ENCODE measurements at places on chromosomes 2 and 18.

DNA sequence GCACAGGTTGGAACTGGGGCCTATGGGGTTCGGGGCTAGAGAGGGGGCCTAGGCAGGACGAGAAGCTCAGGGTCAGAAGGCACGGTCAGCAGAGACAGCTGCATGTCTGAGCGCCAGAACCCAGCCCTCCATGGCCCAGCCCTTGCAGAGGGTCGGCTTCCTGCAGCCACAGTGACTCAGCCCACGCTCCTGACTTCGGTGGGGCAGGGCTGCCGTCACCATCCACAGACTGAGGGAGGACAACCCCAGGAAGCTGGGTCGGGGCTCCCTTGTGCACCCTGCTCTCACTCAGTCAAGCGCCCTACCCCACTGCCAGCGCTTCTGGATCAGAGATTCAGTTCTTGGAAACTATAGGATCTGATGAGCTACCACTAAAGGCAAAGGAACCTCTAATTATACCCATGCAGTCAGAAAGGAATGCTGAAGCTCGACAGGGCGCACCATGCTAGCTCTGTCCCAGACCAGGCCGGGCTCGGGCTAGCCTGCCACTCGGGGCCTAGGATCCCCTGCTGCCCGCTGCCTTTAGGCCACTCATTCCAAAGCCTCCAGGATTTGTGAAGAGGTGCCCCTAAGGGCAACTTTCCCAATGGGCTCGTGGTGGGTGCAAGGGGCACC, 3.0 kb downstream of the ACTR1B start:
- DNase-seq = no peak

DNA sequence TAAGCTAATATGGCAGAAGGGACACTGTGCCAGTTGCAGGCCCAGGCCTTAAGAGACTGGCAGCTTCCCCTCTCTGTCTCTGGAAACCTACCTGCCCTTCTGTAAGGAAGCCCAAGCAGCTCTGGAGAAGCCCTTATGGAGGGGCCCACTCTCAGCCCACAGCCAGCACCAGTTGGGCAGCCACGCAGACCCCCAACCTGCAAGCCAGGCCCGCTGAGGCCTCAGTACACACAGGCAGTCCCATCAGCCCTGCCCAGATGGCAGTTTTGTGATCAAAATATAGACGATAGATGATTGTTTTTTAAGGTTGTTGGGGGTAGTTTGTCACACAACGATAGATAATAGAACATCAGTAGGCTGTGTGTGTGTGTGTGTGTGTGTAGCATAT, 36.8 kb upstream of the ALPP start:
- no peak for DNase-seq

DNA sequence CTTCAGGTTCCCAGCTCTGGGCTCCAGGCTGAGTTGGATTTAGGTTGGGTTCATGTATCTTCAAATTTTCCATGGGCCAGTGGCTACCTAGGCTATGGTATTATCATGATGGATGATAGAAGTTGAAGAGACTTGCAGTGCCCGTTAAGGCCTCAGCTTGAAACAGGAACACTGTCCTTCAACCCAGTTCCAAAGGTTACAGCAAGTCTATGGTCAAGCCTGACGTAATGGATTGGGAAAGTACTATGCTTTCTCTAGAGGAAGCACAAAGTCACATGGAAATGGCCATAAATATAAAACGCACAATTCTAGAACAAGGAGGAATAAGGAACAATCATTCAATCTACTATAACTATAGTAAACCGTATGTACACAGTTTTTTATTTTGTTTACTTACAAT, 593.2 kb downstream of the ZEB2 start:
- no peak for DNase-seq

- DNase-seq = no peak
These were observed 95.6 kb upstream of the KCNH7 start for GRCh38 chr2:162934191-162934590.

DNA sequence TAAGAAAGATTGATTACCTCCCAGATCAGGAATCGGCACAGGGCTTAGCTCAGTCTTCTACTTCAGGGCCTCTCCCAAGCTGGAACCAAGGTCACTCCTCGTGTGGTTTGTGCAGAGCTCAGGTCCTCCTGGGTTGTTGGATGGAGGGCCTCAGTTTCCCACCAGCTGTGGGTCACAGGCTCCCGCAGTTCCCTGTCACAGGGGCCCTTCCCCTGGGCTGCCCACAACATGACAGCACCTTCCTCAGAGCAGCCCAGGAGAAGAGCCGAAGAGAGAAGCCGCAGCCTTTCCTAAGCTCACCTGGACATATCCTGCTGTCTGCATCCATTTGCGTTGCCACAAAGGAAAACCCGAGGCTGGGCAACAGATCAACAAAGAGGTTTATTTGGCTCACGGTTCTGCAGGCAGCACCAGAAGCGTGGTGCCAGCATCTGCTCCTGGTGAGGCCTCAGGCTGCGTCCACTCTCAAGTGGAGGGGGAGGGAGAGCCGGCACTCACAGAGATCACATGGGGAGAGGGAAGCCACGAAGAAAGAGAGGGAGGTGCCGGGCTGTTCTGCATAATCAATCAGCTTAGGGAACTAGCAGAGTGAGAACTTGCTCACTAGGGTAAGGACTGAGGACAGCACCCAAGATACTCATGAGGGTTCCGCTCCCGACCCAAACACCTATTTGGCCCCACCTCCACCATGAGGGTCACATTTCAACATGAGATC, 13.0 kb upstream of the ALLC start:
- no peak for DNase-seq

GRCh38 chr2:33312355-33312754, 164.1 kb upstream of the RASGRP3 start:
- DNase-seq = no peak

DNA sequence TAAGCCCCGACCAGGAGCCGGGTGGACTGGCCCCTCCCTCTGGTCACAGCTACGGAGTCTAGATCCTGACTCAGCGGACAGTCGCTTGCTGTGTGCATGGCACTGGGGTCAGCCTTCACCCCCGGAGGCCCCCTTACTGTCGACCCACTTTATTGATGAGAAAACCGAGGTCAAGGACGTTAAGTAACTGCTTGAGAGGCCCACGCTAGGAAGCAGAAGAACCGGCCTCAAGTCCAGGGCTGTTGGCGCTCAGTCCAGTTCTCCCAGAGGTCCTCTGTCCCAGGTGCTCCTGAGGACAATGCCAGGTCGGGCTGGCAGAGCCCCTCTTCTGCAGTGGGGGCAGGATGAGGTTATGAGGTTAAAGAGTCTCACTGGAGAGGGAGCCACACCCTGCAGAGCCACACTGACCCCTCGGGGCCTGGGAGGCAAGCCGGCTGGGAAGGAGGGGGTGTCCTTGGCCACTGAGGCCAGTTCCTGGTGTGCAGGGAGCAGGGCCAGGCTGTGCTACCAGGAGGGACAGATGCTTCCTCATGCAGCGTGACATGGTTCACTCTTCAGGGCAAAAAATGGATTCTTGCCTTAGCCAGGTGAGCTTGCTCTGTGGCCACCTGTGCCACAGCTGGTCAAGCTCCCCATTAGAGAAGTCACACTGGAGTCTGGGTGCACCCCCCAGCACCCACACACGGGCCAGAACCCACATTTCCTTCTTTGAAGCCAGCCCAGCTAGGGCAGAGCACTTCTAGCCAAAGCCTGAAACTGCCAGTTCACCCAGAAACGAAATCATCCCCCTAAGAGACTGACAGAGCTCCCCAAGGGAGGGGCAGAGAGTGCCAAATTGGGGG, 47.3 kb upstream of the HPCAL1 start:
- DNase-seq = no peak

DNA sequence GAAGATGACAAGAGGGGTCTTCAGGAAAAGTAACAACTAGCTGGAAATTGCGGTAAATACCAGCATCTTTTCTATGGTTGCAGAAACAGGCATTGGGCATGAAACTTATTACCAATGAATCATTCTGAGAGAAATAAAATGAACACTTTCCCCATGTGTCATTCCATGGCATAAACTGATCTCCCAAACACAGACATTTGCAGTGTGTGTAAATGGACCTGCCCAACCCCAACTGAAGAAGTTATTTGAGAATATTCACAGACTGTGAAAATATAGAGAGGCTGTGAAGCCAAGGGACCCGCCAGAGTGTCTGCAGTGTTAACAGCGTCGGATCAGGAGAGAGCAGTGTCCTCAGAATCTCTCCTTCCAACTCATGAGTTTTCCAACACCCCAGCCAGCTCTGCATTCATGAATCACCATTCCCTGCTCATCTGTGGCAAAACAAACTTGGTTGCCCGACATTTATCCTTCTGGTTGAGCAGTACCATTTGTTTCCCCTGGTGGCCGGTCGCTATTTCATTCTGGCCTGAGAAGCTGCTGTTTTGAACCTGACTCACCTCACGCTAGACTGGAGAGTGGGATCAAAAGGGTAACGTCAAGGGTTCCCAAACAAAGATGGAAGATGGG, 238.4 kb downstream of the PID1 start:
- DNase-seq = no peak

DNA sequence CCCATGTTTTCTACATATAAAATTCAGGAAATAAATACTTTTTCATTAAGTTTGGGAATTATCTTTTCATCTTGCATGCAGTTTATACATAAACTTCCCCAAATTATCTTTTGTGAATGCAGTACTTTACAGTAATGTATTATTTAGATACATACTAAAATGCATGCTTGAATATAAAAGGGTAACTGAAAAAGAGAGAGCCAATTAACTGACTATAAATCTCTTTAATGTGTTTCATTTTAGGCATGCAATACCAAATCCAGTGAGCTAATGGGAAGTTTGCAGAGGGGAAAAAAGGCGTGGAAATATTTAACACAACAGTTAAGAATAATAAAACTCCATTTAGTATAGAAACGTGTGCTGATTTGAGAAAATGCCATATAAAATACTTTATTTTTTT, 39.2 kb downstream of the COL4A4 start:
- DNase-seq = no peak

DNA sequence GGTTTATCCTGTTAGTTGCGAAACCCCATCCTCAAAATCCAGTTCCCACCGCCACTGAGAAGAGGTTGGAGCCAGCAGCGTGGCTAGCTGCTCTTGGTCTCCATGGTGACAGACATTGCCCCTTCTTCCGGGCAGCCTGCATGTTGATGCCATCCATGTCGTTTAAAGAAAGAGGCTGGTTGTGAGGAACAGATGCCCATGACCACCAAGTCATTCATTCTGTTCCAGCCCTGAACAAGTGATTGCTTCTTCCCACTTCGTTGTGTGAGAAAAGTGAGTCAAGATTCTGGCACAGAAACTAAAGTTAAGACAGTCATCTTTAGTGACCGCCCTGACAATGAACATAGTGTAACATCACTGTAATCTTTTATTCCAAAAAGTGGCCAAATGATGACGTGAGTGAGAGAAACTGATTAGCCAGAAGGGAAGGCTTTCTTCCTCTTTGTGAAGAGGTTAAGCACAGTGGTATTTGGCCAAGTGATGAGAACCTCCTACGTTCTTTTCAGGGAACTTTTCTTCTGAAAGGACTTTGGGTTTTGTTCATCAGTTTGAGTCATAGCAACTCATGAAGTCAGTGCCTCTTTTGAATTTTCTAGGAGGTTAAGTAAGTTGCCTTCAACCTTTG, 272.5 kb downstream of the GALR1 start:
- DNase-seq = no peak

DNA sequence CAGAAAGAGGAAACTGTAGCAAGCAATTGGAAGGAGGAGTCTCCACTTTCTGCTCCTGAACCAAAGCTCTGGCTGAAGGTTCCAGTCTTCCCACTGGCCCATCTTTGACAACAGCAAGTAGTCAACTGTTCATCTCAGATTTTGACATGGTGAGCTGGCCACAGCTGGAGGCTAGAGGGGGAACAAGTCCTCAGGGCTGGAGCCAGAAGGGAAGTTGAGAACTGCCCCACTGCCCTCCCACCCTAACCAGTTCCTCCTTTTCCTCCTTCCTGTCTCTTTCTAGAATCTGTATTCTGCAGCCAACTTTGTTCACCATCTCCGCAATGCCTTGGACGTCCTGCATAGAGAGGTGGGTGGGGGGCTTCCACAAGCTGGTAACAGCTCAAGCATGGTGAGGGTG, 105.8 kb downstream of the PLB1 start:
- DNase-seq = no peak

DNA sequence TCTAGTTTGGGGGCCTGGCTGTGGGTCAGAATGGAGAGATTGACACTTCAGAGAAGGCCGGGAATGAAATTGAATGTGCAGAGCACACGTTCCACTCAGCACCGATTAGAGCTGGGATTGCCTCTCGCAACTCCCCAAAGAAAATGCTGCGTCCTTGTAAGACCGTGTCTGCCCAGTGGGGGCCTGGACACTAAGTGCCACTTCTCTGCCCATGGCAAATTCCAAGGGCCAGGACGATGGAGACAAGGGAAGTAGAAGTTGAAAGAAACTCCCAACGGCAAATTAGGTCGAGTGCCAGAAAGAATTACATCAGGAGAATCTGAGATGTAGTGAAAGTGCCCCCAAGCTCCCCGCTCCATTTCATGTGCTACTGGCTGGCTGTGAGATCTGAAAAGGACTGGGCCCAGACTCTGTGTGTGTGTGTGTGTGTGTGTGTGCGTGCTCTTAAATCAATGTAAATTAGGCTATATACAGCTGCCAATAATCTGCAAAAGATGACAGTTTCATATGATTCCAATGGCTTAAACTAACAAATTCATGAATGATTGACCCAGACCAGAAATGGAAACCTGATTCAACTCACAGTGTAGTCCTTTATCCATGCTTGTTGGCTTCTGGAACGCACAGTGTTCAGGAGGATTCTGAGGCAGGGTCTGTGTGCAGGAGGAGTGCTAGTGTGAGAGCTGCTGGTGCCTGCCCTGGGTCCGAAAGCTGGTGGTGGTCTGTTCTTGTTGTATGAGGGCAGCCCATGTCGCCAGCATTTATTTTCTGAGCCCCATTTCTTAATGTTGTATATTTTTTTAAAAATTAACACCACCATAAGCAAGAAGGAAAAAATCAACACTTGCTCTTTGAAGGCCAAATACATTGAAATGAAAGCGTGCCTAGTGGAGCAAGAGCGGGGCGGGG, 234.3 kb downstream of the AGAP1 start:
- no peak for DNase-seq

GRCh38 chr2:201176081-201176481, 6.9 kb upstream of the CASP10 start:
- DNase-seq = no peak

- no peak for DNase-seq
These were observed 55.2 kb downstream of the KIF5C start for GRCh38 chr2:148930046-148930775.

DNA sequence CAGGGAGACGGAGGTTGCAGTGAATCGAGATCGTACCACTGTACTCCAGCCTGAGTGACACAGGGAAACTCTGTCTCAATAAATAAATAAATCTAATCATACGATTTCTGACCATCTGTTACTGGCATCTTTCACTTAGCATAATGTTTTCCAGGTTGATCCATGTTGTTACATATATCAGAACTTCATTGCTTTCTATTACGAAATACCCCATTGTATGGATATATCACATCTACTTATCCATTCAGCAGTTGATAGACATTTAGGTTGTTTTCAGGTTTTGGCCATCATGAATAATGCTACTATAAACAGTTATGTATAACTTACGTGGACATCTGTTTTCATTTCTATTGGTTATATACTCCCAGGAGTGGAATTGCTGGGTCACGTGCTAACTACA, 303.9 kb downstream of the PAX3 start:
- DNase-seq = no peak

DNA sequence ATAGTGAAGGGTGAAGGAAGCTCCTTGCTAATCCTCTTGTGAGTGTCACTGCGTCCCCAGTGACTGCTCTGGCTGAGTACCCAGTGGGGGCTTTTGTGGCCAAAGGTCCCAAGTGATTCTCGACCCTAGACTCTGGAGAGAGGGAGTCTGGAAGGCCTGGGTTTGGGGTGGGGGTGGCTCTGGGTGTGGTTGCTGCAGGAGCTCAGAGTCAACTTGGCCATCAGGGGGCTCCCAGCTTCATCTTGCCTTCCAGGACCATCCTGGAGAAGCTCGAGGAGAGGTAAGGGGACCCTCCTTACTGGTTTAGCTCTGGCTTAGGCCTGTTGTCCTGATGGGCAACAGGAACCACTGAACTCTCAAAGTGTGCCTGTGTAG, 592 bp downstream of the PSD4 start:
- no peak for DNase-seq
